ENCODE measurements at places on chromosomes 4 and X.

DNA sequence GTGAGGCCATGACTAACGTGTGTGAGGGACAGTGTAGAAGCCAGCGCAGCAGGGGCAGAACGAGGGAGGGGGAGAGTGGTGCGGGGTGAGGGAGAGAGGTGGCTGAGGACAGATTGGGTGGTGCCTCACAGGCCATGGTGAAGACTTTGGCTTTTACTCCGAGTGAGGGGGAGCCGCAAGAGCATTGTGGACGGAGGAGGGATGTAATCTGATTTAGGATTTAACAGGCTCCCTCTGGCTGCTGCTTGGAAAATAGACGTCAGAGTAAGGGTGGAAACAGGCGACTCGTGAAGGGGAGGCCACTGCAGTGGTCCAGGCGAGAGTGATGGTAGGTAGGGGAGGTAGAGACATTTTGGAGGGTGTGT is 13.0 kb downstream of the PPP1R3F start:
- no peak for DNase-seq

DNA sequence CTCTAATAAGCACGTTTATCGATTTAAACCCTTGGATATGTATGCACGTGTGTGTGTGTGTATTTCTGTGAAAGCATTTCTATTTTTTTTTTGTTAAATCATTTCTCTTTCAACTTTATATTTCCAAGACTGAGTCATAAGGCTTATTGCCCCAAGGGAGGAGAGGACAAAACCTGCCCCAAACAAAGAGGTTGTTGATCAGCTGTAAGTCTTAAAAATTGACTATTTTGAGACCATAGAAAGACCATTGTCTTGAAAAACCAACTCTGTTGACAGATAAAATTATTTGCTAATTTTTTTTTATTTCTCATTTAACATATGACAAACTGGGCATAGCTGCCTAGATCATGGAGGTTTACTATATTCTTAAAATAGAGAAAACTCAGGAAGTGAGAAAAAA is 222.4 kb downstream of the FMR1NB start:
- no peak for DNase-seq

DNA sequence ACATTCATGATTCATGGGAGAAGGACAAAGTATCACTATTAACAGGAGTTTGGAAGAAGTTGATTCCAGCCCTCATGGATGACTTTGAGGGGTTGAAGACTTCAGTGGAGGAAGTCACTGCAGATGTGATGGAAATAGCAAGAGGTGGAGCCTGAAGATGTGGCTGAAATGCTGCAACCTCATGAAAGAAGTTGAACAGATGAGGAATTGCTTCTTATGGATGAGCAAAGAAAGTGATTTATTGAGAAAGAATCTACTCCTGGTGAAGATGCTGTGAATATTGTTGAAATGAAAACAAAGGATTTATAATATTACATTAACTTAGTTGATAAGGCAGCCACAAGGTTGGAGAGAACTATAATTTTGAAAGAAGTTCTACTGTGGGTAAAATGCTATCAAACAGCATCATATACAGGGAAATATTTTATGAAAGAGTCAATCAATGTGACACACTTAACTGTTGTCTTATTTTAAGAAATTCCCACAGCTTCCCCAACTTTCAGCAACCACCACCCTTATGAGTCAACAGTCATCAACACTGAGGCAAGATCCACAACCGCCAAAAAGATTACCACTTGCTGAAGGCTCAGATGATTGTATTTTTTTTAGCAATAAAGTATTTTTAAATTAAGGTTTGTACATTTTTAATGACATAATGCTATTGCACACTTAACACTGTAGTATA is 302.6 kb downstream of the CBLL2 start:
- DNase-seq: no peak

GRCh38 chrX:6041630-6042029 is 187.0 kb downstream of the NLGN4X start:
- DNase-seq: no peak

- no peak for DNase-seq
Observed at GRCh38 chrX:152399395-152399794, 51.7 kb downstream of the GABRA3 start.
